ENCODE measurements at places on chromosomes 5 and 9.

GRCh38 chr9:105414947-105415661 is 32.7 kb upstream of the FSD1L start:
- peak; percentile 77 for DNase-seq

DNA sequence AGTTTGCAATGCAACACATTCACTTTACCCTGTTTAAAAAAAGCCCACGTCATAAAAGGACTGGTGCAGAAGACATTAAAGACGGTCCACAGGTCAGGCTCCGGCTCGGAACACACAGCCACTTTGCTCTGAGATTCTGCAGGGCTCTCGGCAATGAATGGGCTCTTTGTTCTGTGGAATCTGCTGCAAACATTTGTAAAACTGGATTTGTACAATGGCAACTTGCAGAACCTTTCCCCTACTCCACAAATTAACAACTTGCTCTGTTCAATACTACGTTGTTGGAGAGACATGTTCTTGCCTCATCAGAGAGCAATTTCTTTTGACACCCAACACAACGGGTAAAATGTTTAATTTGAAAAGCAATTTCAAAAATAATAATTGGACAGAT is 13.0 kb upstream of the NR5A1 start:
- peak; percentile 76 for DNase-seq

- no peak for DNase-seq
Observed at GRCh38 chr9:97853844-97854695, 1.0 kb downstream of the FOXE1 start.

GRCh38 chr5:7597059-7597642 is 201.2 kb downstream of the ADCY2 start:
- no peak for DNase-seq

DNA sequence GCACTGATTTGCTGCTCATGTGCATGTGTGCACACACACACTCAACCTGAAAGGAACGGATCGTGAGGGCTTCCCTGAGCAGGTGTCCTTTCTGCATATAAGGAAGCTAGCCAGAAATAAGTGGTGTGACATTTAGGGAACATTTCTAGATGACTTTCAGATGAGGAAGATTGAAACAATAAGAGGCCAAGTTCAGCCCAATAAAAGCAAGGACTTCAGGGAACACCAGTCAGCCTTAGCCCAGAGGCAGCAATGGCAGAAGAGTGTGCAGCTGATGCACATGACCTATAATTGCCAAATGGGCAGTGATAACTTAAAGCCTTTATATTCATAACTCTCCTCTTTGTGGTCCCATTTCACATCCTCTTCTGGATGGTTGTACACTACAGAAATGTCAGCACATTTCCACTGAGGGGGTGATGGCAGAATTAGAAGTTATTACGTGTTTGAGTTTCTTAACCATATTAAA is 255.5 kb downstream of the TRIM32 start:
- no peak for DNase-seq

DNA sequence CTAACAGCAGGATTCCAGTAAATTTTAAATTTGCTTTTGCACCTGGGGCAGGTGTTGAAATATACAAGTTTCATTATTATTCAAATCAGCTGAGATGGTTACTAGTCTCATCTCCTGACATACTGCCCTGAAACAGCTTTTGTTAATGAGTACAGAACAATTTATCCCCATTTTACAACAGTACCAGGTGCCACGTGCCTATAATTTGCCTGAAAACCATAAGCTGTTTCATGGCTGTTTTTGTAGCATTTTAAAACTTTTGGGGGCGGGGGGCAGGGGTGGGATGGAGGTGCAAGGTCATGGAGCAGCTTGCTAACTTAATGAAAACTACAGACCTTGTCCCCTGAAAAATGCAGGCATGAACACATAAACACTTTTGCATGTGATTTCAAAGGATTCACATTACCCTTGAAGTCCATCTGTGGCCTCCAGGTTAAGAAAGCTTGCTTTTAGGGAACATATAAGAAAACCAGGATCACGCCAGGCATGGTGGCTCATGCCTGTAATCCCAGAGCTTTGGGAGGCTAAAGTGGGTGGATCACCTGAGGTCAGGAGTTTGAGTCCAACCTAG is 42.1 kb downstream of the TIMD4 start:
- no peak for DNase-seq

DNA sequence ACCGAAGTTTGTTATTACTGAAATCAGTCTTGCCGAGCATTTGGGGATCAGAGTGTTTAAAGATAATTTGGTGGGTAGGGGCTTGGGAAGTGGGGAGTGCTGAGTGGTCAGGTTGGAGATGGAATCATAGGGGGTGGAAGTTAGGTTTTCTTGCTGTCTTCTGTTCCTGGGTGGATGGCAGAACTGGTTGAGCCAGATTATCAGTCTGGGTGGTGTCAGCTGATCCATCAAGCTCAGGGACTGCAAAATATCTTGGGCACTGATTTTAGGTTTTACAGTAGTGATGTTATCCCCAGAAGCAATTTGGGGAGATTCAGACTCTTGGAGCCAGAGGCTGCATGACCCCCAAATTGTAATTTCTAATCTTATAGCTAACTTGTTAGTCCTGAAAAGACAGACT is 5.4 kb upstream of the ANKRD31 start:
- no peak for DNase-seq

DNA sequence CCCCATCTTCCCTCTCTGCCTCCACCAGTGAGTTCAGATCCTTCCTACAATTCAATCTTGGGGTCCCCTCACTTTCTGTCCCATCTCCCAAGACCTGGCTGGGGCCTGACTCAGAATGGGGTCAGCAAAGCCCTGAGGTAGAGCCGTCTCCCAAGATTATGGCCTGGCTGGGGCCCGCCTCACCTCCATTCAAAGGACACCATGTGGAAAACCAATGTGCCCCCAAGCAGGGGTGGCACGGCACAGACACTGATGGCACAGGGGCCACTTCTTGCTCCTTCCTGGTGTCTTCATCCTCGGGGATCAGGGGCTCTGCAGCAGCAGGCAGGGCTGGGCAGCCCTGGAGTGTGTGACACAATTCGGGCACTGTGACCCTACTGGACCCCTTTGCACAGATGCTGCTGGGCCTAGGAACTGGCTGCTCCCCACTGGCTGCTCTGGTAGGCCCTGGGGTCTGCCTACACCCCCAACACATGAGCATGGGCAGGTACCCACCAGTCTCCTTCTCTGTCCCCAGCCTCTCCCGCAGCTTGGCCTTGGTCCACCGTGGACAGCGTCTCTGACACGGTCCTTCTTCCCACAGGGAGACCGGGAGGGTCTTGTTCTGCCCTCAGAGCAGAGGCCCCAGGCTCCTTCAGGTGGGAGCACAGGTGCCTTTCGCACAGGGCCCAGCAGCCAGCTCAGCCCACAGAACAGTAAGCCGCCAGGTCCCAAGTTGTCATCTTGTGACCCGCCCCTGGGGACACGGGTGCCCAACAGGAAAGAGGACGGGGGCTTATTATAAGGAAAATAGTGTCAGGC is 89.5 kb downstream of the ADAMTS2 start:
- DNase-seq = no peak

DNA sequence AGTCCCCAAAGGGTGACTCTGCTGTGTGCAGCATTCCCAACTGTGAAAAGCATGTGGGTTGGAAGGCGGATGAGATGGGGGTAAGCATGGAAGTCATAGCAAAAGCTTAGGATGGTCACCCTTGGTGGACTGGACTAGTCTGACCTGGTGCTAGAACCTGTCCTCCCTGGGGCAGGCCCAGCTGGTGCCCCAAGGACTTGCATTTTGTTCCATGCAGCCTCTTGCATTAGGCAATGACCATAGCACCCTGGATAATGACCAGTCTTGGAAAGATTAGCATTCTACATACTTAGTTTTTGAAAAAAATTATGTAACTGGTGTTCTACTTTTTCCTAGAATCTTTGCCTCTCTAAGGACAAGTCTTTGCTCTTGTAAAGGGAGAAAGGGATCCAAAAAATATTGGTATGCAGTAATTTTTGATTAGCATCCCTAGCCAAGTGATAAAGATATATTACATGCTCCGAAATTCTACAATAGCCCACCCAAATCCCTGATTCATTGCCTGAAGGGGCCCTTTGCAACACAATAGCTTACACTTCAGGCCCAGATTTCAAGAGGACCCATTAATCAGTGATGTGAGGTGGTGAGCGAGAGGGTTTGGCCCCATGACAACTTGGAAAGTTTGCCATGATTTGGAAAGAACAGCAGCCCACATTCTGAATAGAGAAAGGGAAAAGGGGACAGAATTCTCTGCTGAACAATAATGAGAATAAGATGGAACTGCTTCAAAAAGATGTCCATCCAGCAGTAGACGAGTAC is 93.3 kb upstream of the CD180 start:
- DNase-seq = no peak
